Hematopoietic multipotent progenitor cell (in vitro differentiated cells): ENCODE measurements at places on chromosomes 3 and 15.

- DNase-seq, result no peak
Measured at GRCh38 chr3:128994581-128995546, 988 bp upstream of the CFAP92 start.

GRCh38 chr3:37973246-37974054 lies 17.1 kb upstream of the VILL start:
- no peak for DNase-seq

GRCh38 chr3:72459588-72459987 lies 388.7 kb downstream of the SHQ1 start:
- no peak for DNase-seq

DNA sequence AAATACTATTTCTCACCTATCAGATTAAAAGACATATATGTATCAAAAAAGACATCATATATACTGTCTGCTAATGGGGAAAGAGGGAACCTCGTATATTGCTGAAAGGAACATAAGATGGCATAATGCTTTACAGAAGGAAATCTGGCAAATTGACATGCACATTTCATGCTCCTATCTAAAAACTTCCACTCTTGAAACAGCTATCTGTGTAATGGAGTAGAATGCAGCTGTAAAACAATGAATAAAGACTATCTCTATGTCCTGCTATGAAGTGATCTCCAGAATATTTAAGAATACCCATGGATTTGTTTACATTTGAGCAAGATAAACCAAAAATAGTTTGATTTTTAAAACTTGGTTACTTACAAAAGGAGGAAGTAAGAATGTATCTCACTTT lies 107.4 kb downstream of the TBL1XR1 start:
- DNase-seq, result no peak

DNA sequence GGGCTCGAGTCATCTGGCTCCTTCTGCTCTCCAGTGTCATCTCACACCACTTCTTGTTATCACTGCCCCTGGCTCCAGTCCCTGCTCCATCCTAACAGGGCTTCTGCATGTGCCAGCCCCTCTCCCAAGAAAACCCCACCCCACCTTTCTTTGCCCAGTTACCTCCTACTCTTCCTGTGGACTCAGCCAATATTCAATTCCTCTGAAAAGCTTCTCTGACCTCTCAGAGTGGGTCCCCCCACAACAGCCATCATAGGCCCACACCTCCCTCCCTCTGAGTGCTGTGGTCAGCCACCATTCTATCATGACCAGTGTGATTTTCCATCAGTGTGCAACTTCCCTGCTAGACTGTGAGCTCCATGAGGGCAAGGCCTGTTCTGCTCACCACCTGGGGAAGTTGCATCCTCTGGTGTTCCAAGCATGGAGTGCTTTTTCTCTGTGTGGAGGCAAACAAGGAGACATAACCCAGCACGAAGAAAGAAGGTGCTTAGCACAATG lies 71.6 kb downstream of the ADCY5 start:
- DNase-seq, result no peak

DNA sequence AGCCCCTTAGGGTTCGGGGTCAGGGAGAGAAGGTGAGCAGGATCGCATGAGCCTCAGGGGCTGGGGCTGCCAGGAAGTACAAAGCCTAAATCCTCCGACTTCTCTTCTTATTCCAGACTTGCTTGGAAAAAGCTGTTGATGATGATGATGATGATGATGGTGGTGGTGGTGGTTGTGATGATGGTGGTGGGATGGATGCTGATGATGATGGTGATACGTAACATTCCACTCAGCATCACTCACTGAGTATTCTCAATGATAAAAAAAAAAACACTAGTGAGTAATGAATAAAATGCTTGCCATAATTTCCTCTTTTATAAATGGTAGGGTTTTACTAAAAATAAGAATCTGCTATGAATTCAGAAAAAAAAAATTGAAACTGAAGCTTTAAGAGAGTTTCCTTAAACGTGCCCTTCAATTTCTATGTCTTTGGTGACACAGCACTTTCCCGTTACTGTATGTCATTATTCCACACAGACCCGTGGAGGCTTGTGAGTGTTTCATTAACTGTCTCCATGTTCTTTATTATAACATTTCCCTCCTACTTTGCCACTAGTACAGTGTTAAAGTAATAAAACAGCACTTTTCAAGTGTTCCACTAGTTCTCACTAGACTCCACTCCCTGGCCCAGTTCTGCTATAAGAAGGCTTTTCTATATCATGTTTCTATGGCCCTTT lies 5.4 kb upstream of the ACAN start:
- DNase-seq, result no peak

DNA sequence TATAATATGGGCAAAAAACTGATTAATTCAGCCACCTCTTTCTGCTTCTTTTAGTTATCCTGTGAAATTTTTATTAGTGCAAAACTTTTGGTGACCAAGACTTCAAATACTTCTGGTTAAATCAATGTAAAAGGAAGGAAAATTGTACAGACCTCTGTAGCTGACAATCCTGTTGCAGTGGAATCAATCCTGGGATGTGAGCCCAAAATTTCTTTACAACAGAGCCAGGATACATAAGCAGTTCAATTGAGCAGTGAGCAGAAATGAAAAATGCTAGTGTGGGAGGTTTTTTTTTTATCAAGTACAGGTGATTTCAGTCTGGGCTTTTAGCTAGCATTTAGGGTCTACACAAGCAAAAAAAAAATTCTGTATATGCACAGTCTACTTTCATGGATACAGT lies 398.0 kb downstream of the OTOL1 start:
- no peak for DNase-seq

DNA sequence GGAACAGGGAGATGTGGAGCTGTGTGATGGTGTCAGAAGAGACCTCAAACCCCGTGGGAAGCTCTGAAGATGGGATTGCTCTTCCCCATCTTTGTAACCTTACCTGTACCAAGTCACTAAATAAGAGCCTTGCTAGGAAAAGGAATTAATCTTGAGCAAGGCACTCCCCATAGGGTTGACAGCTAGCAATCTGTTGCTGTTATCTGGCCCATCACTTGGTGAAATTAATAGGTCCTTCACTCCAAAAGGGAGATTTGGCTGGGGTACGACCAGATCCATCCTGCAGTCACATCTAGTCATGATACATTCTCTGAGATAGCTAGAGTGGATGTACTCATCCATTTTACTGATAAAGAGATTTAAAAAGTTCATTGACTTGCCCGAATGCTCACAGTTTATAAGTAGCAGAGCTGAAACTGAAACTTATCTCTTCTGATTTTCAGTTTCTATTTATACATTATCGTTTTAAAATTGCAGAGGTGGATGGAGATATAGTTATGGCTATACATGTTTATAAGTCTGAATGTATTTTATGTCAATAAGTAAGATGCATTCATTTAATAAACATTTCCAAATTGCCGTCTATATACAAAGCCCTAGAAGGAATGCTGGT lies 299.1 kb upstream of the MCTP2 start:
- no peak for DNase-seq

DNA sequence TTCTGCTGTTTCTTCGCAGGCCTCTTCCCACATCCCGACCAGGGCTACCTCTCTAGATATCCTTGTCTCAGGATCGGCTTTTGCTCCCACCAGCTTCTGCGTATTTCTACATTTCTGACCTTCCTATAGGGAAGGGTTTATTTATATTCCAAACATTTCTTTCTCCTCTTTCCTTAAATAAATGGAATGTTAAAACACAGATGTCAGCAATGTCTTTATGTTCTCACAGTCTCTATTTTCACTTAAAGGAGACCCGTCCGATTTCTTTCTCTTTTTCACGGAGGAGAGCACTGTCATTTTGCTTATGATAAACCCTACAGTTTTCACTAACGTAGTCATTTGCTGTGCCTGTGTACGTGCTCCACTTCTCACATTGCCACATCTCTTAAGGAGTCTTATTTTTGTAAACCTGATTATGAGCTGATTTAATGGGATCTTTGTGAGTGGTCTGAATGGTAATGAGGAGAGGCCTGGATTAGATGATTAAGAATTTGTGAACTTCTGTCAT lies 630 bp downstream of the KIF15 start:
- DNase-seq, result no peak
